Adrenal gland (tissue), 19 donors: ENCODE measurements at places on chromosomes 3 and 15.
A peak's percentile ranks its signal among the peaks of the same experiment; 100 is the strongest.

DNA sequence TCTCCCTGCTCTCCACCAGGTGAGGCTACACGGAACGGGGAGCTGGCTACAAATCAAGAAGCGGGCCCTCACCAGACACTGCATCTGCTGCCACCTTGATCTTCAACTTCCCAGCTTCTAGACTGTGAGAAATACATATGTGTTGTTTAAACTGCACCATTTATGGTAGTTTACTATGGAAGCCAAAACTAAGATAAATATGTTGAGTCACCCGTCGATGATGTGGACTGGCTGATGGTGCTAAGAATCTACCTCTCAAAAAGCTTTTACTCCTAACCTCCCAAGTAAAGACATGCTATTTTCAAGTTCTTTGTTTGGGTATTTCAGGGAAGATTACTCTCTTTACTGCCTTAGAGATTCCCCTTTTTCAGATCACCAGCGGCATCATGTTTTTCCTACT is 110.9 kb downstream of the VGLL3 start:
- DNase-seq = no peak

DNA sequence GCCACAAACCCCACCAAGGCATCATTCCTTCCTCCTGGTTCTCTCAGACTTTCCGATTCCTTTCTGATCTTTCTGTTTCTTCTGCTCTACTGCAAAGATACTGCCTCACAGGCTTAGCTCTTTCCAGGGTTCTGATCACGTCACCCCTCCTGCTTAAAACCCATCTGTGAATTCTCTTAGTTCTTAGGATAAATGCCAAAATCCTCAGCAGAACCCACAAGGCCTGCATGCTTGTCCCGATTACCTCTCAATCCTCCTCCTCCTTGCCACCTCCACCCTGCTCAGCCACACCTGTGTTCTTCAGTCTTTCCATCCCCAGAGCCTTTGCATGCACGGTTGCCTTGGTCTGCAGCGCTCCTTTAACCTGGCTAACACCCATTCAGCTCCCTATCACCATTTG is 84.0 kb downstream of the SRGAP3 start:
- no peak for DNase-seq

- no peak for DNase-seq
Measured at GRCh38 chr3:167675848-167676247, 22.1 kb upstream of the WDR49 start.

GRCh38 chr15:90871716-90872485 is 3.5 kb downstream of the FURIN start:
- DNase-seq = peak; percentile 34

GRCh38 chr15:62474771-62475124 is 309.7 kb upstream of the C2CD4B start:
- DNase-seq = no peak

GRCh38 chr3:69787436-69788168 is 48.3 kb downstream of the MITF start:
- DNase-seq = no peak

DNA sequence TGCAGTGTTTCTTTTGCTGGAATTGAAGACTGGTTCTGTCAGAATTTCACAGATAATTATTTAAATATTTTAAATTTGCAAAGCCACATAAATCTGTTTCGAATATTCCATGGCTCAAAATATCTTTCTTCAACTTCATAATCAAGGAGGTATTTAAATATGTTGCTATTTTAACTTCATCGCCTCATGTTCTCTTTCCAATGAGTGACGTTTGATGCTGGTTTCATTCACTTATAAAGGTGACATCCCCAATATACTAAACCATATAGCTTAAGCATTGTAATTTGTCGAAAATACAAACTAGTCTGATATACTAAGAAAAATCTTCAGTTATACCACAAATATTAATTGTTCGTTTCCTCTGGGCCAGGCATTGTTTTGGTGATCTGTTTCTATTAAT is 22.5 kb downstream of the MBNL1 start:
- no peak for DNase-seq

DNA sequence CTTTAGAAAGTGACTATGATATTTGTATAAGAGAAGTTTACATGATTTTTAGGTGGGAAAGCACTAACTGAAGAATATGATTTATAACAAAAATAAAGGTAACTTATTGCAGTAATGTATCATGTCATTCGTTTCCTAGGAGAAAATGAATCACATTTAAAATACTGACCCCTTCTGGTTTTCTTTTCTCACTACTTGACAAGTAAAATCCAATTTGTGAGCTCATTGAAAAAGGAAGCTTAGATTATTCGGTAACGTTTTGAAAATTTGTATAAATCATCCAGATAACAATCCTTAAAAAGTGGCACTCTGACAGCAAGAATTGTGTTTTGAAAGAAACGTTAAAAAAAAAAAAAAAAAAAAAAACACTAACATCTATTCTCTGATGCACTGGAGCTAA is 39.0 kb downstream of the NSUN3 start:
- no peak for DNase-seq
